ENCODE measurements at places on chromosomes 7 and 10. TPM values are rescaled to one million over a fixed set of nuclear protein-coding genes. Genes with fewer than 3 reads are reported as not detected.

DNA sequence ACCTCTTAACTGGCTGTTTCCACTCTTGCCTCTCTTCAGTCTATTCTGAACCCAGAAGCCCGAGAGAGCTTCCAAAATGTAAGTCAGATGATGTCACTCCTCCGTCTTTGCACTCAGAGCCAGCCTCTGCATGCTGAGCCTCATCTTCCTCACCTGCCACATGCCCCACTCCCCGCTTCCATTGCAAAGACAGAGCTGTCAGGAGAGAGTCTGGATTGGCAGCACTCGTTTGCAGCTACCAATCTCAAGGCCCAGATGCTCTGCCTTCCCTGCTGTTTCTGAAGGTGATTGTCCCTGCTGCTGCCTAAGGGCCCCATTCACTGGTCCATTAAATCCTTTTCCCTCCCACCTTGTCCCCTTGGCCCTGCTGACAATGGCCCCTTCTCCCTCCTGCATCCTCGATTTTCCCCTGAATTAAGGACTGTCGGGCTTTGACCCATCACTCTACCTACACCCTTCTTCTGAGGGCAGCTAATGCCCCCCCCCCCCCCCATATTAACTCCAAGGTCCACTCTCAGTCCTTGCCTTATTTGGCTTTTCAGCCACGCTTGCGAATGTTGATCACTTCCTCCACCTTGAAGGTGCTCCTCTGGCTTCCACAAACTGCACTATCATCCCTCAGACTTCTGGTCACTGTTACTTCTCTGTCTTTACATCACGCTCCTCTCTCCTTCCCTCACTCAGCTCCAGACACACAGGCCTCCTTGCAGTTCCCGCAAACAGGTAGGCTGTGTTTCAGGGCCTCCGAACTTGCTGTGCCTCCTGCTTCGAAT lies 98.5 kb downstream of the CHN2 start:
- DNase-seq: no peak

- DNase-seq: no peak
These were observed 48.4 kb downstream of the ZCCHC24 start for GRCh38 chr10:79397051-79397450.

DNA sequence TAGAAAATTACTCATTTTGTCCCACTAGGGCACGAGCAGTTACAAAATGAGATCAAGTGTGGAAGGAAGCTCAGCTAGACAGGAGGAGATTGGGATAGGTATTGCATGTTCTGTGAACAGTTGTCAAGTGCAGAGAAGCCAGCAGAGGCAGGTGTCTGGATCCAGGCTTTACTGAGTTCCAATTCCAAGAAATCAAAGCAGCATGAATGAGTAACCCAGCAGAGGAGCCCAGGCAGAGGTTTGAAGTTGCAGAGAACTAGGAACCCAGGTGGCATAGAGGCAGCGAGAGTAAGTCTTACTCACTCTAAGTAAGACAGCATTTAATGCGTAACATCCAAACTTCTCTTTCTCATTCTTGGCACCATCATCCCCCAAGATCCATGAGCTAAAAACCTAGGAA lies 11.8 kb downstream of the MRC1 start:
- no peak for DNase-seq

DNA sequence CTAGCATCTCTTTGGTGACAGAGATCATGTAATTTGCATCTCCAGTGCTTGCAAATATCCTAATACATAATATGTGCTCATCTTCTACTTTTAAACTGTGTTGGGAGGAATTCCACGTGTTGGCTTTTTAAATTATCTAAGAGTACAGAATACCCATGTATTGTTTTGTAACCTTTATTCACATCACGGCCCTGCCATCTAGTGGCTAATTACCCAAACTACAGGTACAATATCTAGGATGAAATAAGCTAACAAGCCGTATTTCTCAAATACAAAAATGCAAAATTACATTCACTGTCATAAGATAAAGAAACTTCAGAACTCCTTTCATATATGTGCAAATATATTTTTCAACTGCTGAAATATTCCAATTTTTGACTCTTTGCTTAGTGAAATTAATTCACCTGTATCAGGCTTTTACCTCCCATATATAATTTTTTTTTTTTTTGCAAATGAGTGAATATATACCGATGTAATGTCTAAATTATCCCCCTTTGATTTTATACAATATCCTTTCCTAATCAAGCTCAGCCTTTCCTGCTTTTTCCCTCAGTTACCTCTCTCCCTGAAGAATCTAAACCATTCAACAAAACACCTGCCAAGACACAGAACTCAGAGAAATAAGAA lies 30.3 kb upstream of the LSM8 start:
- no peak for DNase-seq

DNA sequence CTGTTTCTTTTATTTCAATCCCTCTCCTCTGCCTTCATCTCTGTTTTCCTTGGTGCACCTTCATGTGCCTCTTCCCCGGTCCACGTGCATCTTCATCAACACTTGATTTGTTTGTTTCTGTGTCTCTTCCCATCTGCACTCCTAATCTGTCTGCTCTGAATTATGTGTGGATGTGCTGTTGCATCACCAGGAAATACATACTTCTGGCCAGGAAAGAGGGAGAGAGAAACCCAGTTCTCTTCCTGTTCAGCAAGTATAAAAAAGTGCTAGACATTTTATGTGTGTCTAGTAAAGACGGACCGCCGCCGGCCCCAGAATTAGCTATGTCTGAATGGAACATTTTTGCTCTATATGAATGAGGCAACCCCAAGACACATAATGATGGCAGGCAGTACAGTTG lies 93.8 kb downstream of the CALD1 start:
- no peak for DNase-seq

- DNase-seq: no peak
These were observed 66.0 kb downstream of the VPS50 start for GRCh38 chr7:93298206-93298605.

DNA sequence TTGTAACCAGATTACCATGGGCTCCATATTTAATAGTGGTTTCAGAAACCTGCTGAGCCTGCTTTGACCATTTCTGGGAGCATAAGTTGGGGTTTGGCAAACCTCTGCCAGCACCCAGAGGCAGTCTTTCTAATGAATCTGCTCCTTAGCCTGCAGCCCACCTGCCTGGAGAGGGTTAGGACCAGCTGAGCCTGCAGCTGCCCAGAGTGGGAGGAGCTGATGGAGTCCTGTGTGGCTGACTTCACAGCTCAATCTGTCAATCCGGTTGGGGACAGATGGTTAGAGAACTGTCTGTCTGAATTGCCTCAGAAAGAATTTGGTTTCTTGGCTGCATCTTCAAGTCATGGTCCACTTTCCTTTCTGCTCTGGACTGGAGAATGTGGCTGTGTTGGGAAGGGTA lies 444.6 kb downstream of the NRG3 start:
- no peak for DNase-seq

- DNase-seq: no peak
These were observed 45.4 kb downstream of the NT5C2 start for GRCh38 chr10:103147645-103148044.

DNA sequence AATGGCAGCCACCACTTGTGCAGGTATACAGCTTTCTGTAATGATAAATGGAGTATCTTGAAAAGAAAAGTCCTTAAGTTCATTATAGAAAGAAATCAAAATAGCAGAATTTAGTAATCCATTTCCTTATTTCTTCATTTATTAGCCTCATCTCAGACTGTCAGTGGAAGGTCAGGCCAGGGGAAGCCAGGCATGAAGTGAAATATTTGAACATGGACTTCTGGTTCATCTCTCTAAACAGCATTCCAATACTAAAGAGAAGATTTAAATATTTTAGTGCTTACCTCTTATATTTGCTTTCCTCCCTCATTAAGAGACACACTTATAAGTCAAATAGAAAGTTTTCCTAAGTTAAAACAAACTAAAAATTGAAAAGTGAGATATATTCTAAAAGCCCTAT lies 26.8 kb downstream of the TRDMT1 start:
- DNase-seq: no peak

GRCh38 chr10:91378061-91378460 lies 32.1 kb upstream of the HECTD2 start:
- no peak for DNase-seq

CPA1 gene
- 1.7 TPM for polyA plus RNA-seq
